Trophoblast cell (in vitro differentiated cells and primary cell): ENCODE measurements at places on chromosomes 5 and 9.

DNA sequence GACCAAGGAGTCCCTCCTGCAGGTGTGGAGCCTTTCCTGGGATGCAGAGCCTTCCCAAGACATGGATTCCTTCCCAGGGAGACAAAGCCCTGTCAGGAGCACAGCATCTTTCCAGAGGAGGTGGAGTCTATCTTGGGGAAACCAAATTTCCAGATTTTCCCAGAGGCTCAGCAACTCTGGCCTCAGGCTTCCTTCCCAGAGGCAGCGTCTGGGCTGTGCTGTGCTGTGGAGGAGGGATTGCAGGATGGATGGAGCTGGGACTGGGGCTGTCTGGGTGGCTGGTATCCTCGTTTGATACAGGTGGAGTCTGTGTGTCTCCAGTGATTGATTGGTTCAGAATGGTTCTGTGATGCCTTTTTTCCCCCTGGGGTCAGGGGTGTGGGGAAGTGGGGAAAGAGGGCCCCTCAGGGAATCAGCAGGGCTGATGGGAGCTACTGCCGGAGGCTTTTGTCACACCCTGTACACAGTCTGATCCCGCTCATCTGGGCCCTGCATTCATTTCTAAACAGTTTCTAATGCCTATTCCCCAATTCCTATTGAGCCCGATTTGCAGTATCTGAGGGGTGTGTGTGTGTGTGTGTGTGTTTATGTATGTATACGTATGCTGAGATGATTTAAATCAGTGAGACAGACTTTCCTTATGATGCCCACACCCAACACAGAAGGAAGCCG, 16.0 kb downstream of the OR13J1 start:
- no peaks in the 10 kb centered on the region for H3K27me3 ChIP-seq
- no peak overlapping the region for H3K27ac ChIP-seq
- DNase-seq = no peak
- no peaks in the 10 kb centered on the region for H3K4me1 ChIP-seq

GRCh38 chr5:148512498-148512897, 128.7 kb downstream of the FBXO38 start:
- no peak for DNase-seq
- no peaks in the 10 kb centered on the region for H3K36me3 ChIP-seq
- H3K4me3 ChIP-seq = no peak overlapping the region
- H3K27ac ChIP-seq = no peak overlapping the region

DNA sequence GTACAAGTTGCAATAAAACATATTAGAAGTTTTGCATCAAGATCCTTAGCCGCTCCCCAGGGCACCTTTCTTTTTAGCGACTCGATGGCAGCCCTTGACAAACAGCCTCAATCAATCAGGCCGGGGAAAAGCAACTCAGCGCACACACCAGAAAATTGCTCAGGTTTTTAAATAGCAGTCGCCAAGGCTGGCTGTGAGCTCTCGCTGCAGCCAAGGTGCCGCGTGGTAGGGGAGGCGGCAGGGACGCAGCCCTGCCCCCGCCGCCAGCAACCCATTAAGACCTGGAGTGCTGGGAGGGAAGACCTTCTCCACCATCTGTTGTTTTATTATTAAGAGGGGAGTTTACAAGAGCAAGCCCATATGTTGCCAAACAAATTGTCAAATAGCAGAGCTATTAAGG, 22.6 kb downstream of the ASS1 start:
- H3K27ac ChIP-seq = no peak overlapping the region
- no peaks in the 10 kb centered on the region for H3K27me3 ChIP-seq
- DNase-seq = no peak
- H3K4me1 ChIP-seq = no peaks in the 10 kb centered on the region

DNA sequence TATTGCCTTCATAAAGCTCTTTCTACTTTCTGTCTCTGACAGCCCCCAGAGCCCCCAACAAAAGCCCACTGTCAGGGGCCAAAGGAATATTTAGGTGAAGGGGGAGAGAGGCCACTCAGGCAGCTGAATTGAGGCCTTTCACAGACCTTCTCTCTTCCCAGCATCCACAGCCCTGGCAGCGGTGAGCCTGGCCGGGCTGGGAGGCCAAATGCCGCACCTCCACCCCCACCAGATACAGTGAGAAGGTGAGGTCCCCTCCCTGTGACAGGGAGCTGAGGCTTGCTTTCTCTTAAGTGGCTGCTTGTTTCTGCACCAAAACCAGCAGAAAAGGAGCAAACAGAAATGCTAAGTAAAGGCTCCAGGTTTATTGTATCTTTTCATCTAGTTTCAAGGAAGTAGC, 168.1 kb downstream of the ROR2 start:
- H3K27me3 ChIP-seq = no peaks in the 10 kb centered on the region
- no peak overlapping the region for H3K4me3 ChIP-seq
- no peak for DNase-seq
- no peaks in the 10 kb centered on the region for H3K4me1 ChIP-seq
- no peak overlapping the region for H3K27ac ChIP-seq

DNA sequence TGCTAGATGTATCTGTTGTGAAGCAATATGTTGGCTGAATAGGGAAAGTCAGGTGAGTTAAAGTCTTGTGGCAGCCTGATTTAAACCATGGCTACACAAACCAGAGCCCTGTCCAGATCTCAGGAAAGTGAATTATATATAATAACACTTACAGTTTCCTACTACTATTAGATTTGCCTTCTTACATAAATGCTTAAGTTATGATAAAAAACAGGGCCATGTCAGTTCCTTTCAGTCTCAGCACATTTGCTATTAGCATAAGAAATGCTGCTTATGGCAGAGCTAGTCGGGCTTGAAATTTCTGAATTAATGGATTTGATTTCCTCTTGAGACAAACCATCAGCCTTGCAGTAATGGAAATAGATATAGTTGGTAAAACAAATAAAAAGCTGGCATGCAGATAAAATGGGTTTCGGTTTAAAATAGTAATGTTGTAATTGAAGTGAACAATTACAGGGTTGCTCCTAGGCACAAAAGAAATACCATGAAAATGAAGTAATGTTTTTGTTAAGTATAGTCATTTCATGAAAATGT, 664.2 kb upstream of the ZNF608 start:
- DNase-seq = peak; percentile 53
- H3K4me1 ChIP-seq = peaks cover 3% of the 10 kb centered on the region
- peak overlapping the region; percentile 88 for H3K27ac ChIP-seq
- H3K27me3 ChIP-seq = no peaks in the 10 kb centered on the region

DNA sequence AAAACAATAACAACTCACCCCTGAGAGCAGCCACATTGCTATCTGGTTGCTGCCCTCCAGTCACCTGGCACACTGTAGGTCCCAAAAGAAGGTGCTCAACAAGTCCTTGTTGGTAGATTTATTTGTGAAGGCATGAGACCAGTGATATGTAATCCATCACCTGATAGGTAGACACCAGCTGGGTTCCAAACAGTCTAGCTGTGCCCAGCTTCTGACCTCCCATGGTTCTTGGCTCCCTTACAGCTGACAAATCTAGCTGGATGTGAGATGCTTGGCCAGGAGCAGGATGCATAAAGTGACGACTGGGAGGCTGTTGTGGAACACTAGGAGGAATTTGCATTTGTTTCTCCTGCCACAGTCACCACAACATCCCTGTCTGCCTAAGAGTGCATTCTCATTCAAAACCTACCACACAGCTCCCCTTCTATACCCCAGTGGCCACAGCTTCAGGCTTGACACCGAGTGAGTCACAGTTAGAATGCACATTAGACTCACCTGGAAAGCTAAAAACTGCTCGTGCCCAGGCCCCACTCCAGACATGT, 7.8 kb upstream of the VLDLR start:
- DNase-seq = no peak
- H3K4me3 ChIP-seq = no peak overlapping the region
- H3K36me3 ChIP-seq = no peaks in the 10 kb centered on the region
- H3K27me3 ChIP-seq = no peaks in the 10 kb centered on the region
- H3K27ac ChIP-seq = no peak overlapping the region

GRCh38 chr5:118692811-118693342, 295.5 kb downstream of the DTWD2 start:
- H3K4me1 ChIP-seq = no peaks in the 10 kb centered on the region
- H3K27ac ChIP-seq = no peak overlapping the region

DNA sequence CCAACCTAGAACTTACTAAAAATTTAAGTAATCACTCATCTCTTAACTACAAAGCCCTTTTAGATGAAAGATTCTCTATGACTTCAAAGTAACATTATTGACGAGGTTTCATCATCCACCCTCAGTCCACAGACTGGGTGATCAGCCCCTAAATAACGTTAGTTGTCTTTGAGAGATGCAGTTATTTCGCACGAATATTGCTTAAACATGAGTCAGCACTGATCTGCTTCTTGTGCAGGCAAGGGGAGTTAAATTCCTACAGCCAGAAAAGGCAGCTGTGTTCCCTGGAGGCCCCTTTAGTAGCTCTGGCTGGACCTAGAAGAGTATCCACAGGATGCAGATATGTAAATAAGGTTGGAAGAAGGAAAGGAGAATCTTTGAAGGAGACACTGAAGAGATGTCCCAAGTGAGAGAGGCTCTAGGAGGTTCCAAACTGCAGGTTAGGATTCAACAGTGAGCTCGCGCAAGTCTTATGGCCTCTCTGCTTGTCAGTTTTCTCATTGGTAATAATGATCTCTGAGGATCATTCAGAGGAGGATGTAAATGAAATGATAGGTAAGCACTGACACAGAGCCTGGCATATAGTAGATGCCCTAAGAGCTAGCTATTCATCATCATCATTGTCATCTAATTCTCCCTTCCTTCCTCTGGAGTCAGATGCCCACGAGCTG, 122.2 kb upstream of the MAN2A1 start:
- no peak overlapping the region for H3K27ac ChIP-seq
- no peaks in the 10 kb centered on the region for H3K36me3 ChIP-seq
- DNase-seq = no peak
- H3K27me3 ChIP-seq = no peaks in the 10 kb centered on the region
- no peaks in the 10 kb centered on the region for H3K4me1 ChIP-seq
- no peak overlapping the region for H3K4me3 ChIP-seq

DNA sequence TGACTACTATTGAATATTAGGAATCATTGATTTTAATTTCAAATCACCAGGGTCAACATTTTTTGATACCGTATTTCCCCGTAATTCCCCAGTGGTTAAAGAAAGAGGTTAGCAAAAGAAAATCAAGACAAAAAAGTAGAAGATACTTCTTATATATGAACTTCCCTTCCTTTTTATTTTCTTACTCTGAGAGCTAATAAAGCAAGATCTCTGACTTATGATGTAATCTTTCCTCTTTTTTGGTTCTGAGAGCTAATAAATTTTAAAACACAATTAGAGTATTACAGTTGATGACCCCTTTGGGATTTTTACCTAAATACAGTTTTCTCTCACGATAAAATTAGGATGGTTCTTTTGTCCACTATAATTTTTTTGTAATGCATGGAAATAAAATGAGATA, 9.2 kb upstream of the FYB1 start:
- H3K4me3 ChIP-seq = no peak overlapping the region
- no peak for DNase-seq
- H3K27ac ChIP-seq = no peak overlapping the region
- H3K36me3 ChIP-seq = no peaks in the 10 kb centered on the region

DNA sequence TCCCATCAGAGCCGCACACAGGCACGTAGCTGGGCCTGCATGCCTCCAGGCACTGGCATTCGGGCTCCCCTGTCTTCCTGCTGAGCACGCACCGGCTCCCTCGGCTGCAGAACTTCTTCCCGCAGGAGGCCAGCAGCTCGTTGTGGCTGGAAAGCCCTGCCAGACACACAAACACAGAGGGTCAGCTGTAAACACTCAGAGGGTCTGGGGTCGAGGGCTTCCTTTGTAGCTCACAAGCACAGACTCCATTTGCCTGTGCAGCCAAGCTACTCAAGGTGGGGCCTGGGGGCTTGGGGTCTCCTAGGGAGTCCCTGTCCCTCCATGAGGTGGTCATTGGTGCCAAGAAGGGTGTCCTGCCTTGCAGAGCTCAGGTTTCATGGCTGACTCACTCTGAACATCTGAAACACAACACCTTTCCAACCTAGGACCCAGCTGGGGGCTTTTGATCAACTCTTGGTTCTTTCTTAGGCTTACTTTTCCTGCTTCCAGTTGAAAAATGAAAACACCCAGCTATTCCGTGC, 211.4 kb downstream of the FSTL4 start:
- H3K27me3 ChIP-seq = no peaks in the 10 kb centered on the region
- no peak overlapping the region for H3K4me3 ChIP-seq
- no peak overlapping the region for H3K27ac ChIP-seq

- H3K4me3 ChIP-seq = no peak overlapping the region
- no peak for DNase-seq
- H3K27me3 ChIP-seq = peaks cover 16% of the 10 kb centered on the region
- H3K36me3 ChIP-seq = peaks cover 2% of the 10 kb centered on the region
These were observed 4.2 kb downstream of the KCNIP1 start for GRCh38 chr5:170508036-170508435.

GRCh38 chr9:4030751-4031150, 269.1 kb downstream of the GLIS3 start:
- no peak overlapping the region for H3K4me3 ChIP-seq
- no peak for DNase-seq
- no peaks in the 10 kb centered on the region for H3K27me3 ChIP-seq
- no peak overlapping the region for H3K27ac ChIP-seq
- H3K36me3 ChIP-seq = no peaks in the 10 kb centered on the region

DNA sequence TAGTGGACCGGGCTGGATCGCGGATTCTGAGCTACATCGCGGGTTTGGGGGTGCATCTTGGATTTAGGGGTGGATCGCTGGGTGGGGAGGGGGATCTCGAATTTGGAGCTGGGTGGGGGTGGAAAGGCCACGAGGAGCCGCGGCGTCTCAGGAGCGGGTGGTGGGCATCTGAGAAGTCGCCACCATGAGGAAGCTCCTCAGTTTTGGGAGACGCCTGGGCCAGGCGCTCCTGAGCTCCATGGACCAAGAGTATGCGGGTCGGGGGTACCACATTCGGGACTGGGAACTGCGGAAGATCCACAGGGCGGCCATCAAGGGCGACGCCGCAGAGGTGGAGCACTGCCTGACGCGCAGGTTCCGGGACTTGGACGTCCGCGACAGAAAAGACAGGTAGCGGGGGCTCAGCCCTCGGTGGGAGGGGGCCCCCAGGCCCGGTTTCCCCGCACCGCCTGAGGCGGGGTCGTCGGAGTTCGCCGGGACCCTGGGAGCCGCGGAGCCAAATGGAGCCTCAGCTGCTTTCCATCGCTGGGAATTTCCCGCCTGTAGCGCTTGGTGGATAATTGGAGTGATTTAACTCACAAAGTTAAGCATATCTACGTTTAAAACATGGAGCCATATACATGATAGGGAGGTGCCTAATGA, 376 bp downstream of the ANKRD18B start:
- peak overlapping the region; percentile 66 for H3K4me3 ChIP-seq
- no peak overlapping the region for H3K27ac ChIP-seq
- peaks cover 9% of the 10 kb centered on the region for H3K27me3 ChIP-seq

DNA sequence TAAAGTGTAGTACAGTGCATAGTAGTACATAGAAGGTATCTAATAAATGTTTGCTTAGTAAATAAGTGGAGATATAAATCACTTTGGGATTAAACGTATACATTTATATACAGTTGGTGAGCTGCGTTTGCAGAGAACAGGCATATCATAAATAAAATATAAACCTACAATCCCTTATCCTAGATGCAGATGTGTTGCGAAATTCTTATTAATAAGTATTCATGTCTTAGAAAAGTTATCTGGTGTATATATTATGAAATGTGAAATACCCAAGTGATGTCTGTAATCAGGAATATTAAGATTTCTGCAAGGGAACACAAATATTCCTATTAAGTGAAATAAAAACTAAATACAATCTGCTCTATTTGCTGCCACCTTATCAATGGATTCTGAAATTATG, 8.8 kb downstream of the CCNH start:
- H3K4me1 ChIP-seq = no peaks in the 10 kb centered on the region
- H3K36me3 ChIP-seq = peaks cover 20% of the 10 kb centered on the region
- no peak for DNase-seq
- H3K4me3 ChIP-seq = no peak overlapping the region
- H3K27ac ChIP-seq = no peak overlapping the region

GRCh38 chr9:134375011-134375390, 48.7 kb downstream of the RXRA start:
- peaks cover 16% of the 10 kb centered on the region for H3K4me1 ChIP-seq
- no peak overlapping the region for H3K4me3 ChIP-seq
- H3K27me3 ChIP-seq = no peaks in the 10 kb centered on the region
- H3K36me3 ChIP-seq = no peaks in the 10 kb centered on the region
- DNase-seq = peak; percentile 58
- no peak overlapping the region for H3K27ac ChIP-seq
